WTC11 (cell line): ENCODE measurements at places on chromosomes 12 and 14. TPM values are rescaled to one million over a fixed set of nuclear protein-coding genes. Genes with fewer than 3 reads are reported as not detected.

- DNase-seq: no peak
- no peaks in the 10 kb centered on the region for H3K27me3 ChIP-seq
- H3K27ac ChIP-seq: no peak overlapping the region
- H3K4me1 ChIP-seq: peaks cover 8% of the 10 kb centered on the region
- peaks cover 7% of the 10 kb centered on the region for H3K36me3 ChIP-seq
These were observed 20.3 kb upstream of the SYCP3 start for GRCh38 chr12:101759396-101760047.

DNA sequence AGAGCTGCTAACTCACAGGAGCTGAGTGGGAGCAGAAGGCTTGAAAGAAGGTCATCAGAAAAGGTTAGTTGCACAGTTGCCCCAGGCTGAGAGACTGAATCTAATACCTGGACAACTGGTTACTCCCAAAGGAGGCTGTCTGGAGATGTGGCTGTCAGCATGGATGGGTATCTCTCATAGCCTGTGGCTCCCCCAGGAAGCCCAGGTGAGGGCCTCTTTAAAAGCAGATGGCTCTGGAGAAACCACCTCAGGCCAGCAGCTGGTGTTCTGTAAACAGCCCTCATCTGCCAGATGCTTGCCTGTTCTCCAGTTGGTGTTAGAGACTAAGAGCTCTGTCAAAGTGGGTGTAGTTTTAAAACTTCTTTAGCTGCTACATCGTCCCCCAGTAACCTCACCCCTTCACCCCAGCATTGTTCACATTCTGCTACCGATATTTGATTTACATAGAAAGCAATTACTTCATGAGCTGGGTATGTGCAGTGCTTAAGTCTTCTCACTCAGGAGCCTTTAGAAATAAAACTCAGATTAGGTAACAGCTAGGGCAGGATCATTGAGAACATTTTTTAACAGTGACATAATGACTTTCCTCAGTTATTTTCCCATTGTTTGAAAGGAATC, 25.8 kb downstream of the DACT1 start:
- H3K36me3 ChIP-seq: no peaks in the 10 kb centered on the region
- H3K4me3 ChIP-seq: no peak overlapping the region
- H3K4me1 ChIP-seq: peaks cover 18% of the 10 kb centered on the region
- no peak for DNase-seq

- no peaks in the 10 kb centered on the region for H3K27me3 ChIP-seq
- H3K27ac ChIP-seq: no peak overlapping the region
- no peak for DNase-seq
- no peaks in the 10 kb centered on the region for H3K36me3 ChIP-seq
- 0 out of 2 replicates have a peak, but pooled peaks cover 4% of the 10 kb centered on the region for H3K4me1 ChIP-seq
These were observed 96.9 kb downstream of the ADGRD1 start for GRCh38 chr12:131050463-131051154.

- H3K36me3 ChIP-seq: no peaks in the 10 kb centered on the region
- no peak for DNase-seq
- peak overlapping the region; percentile 52 for H3K27ac ChIP-seq
- peaks cover 20% of the 10 kb centered on the region for H3K27me3 ChIP-seq
These were observed 460 bp upstream of the SYNE2 start for GRCh38 chr14:63852271-63852816.

DNA sequence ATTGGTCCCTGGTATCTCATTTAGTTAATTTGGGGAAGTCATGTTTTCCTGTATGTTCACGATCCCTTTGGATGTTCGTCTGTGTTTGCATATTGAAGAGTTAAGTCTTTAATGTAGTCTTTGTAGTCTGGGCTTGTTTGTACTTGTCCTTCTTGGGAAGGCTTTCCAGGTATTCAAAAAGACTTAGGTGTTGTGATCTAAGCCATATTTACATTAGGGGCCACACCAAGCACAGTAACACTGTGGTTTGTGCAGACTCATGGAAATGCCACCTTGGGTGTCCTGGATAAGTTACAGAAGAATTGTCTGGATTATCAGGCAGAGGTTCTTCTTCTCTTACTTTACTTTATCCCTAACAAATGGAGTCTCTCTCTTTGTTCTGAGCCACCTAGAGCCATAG, 380.3 kb downstream of the CCER1 start:
- DNase-seq: no peak
- H3K36me3 ChIP-seq: no peaks in the 10 kb centered on the region
- H3K27me3 ChIP-seq: no peaks in the 10 kb centered on the region

DNA sequence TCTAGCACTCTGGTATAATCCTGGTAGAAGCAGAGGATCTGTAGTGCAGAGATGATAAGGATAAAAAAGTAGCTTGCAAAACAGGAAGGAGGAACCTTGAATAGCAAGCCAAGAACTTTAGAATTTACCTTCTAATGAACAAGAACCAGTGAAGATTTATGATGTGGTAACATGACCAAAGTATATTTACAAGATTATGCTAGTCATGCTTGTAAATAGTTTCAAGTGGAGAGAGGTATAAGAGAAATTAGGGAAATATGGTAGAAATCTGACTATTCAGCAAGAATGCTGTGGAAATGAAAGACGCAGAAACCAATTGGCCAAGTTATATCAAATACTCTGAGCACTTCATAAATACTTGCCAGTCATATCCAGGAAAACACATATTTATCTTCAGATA, 47.8 kb downstream of the ERGIC2 start:
- no peaks in the 10 kb centered on the region for H3K27me3 ChIP-seq
- H3K27ac ChIP-seq: no peak overlapping the region
- peaks cover 7% of the 10 kb centered on the region; the same call in 1 of the 2 replicates for H3K36me3 ChIP-seq
- no peak overlapping the region for H3K4me3 ChIP-seq
- H3K4me1 ChIP-seq: no peaks in the 10 kb centered on the region
- DNase-seq: no peak

DNA sequence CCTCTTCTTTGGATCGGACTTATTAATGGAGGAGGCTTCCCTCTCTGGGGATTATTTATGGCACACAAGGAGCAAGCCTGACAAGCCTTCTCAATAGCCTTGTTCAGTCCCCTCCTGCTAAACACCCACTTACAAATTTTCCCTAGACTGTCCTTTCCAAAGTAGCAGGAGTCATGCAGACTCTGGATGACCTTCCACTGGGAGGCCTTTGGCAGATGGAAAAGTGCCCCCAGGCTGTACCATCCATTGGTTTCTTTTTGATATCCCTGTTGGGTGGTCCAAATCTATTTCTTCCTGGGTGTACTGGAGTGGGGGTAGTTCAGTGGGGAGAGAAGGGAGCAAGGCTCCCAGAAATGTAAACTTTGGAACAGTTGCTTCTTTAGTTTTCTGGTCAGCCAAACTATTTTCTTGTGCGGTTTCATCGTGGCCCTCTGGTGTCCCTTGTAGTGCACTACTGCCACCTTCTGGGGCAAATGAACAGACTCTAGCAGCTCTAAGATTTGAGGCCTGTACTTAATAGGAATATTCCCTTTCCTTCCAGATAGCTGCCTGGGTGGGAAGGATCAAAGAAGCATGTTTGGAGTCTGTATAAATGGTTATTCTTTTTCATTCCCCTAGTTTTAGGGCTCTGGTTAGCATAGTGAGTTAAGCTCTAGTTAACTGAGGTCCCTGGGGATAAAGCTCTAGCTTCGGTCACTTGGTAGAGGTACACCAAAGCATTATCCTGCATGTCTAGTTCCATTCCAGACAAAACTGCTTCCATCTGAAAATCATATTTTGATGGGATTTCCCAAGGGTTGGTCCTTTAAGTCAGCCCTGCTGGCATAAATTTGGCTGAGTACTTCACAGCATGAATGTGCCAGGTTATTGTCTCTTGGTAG, 409.5 kb downstream of the SLC6A15 start:
- H3K4me3 ChIP-seq: no peak overlapping the region
- peaks cover 4% of the 10 kb centered on the region for H3K4me1 ChIP-seq
- DNase-seq: peak; percentile 71
- no peaks in the 10 kb centered on the region for H3K27me3 ChIP-seq

DNA sequence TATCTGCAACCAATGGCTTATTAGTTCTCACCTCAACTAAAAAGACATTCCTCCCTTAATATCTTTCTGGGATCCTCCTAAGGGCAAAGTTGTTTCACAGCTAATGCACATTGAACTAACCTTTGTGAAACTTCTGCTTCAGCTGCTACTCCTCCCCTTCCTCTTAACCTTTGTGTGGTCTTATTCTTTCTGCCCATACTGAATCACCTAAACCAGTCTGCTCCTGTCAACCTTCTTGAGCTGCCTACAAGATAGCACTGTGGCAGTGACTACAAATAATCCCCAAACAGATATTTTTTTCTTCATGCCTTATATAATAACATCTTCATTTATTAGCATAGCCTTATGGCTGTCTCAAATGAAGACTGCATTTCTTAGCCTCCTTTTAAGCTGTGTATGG, 1077.4 kb upstream of the ATXN7L3B start:
- DNase-seq: no peak
- H3K27ac ChIP-seq: no peak overlapping the region
- no peak overlapping the region for H3K4me3 ChIP-seq
- no peaks in the 10 kb centered on the region for H3K36me3 ChIP-seq
- peaks cover 94% of the 10 kb centered on the region for H3K27me3 ChIP-seq

- no peak overlapping the region for H3K27ac ChIP-seq
- H3K27me3 ChIP-seq: 0 out of 2 replicates have a peak, but pooled peaks cover 4% of the 10 kb centered on the region
- no peak for DNase-seq
These were observed 462 bp downstream of the SRP54 start for GRCh38 chr14:34983148-34983760.

DNA sequence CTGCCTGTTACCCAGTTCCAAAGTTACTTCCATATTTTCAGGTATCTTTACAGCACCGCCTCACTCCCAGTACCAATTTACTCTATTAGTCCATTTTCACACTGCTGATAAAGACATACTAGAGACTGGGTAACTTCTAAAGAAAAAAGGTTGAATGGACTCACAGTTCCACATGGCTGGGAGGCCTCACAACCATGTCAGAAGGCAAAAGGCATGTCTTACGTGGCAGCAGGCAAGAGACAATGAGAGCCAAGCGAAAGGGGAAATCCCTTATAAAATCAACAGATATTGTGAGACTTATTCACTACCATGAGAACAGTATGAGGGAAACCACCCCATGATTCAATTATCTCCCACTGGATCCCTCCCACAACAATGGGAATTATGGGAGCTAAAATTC, 9.8 kb downstream of the AREL1 start:
- H3K4me3 ChIP-seq: no peak overlapping the region
- H3K27ac ChIP-seq: no peak overlapping the region
- no peak for DNase-seq

The LRCOL1 gene
- 0.24 TPM in 1 of 3 replicates, not detected in the others for total RNA-seq

The ENDOU gene
- total RNA-seq: not detected in 3 replicates

The NOS1 gene
- 4.0 to 4.8 TPM (median 4.5 TPM) in 3 replicates for total RNA-seq

The EID3 gene
- total RNA-seq: 2.0 to 3.2 TPM (median 2.5 TPM) in 3 replicates
